ENCODE measurements at places on chromosomes 11 and 22.
A peak's percentile ranks its signal among the peaks of the same experiment; 100 is the strongest.

DNA sequence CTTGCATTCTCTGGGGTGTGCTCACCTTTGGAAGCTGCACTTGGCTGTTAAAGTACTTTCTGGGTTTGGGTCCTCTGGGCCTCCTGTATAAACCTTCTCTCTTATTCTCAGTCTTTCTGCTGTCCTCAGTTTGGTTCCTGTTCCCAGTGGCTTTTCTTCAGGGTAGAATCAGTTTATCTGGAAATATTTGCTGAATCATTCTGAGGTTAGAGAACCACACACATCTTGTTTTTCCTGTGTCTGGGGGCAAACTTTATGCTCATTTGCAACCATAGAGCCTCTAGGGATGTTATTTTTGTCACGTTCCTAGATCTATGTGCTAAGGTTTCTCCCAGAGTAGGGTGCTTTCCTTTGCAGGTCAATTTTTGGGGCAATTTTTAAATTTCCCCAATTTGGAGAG is 224.3 kb upstream of the C11orf87 start:
- DNase-seq: no peak

DNA sequence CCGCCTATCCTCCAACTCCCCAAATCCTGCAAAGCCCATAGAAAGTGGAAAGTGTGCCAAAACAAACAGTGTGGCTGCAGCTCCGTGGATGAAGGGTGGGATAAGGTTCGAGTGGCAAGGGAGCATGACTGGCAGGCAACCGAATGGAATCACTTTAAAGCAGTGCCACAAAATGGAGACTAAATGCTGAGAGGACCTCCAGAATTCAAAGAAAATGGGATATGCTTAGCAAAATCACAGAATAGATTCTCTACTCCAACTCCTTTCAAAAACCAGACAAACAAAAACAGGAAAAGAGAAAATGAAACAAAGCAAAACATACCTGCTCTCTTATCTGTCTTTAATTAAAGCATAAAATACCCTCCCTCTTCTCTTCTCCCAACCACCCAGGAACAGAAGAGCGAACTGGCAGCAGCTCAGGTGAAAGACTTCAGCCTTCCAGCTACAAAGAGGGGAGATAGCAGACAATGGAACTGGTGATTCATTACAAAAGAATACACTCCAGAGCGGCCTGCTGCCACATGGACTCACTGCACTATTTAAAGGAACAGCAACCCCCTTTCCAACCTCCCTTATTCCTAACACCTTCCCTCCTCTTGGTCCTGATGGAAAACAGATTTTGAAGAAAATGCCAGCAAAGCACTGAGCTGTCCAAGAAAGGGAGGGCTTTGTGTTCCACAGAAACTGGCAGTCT is 118.5 kb downstream of the APOL5 start:
- DNase-seq: no peak

- DNase-seq: peak; percentile 50
Observed at GRCh38 chr22:23716811-23717801, 26.3 kb downstream of the RGL4 start.

DNA sequence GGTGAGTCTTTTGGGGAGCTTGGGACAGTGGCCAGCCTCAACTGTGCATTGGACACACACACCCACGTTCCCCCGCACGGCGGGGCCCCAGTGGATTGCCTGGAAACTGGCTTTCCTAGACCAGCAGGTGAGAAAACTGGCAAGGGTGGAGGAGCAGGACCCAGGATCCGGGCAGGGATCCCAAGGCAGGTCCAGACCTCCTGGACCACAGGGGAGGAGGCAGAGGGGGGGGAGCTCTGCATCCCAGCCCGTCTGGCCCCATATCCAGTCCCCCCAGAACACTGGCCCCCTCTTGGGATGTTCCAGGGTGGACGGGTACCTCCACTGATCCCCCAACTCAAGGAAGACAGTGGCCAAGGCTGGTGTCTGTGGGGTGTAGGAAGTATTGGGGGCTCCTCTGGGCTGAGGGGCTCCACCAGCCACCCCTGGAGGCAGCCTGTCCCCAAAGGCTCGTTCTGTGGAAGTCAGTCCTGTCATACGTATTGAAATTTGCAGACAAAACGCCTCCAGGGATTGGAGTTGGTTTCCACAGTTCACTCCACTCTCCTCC is 89.3 kb upstream of the LINC01488 start:
- no peak for DNase-seq

- DNase-seq: no peak
Observed at GRCh38 chr22:45866126-45866645, 110.8 kb downstream of the WNT7B start.

Measured in stimulated activated CD8-positive, alpha-beta memory T cell treated with anti-CD3 and anti-CD28 coated beads, Interleukin-4, amount 100 ng/mL, for 1 hour (primary cell).